ENCODE measurements at places on chromosomes 3 and 15.

DNA sequence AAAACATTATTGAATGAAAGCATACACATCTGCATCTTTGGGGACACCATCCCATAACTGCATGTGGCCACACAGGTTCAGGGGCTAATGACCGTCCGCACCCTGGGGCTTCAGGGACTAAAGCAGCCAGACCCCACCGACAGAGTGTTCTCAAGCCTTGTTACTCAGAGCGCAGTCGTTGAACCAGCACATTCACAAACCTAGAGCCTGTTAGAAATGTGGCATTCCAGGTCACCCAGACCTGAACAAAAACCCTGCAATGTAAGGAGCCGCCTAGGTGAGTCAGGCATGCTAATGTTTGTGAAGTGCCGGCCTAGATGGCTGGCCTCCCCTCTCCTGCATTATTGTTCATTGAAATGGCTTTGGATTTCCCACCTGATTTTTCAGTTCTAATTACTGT, 52.3 kb upstream of the HACD2 start:
- no peak for DNase-seq

GRCh38 chr15:51079226-51079625, 15.5 kb downstream of the TNFAIP8L3 start:
- no peak for DNase-seq

DNA sequence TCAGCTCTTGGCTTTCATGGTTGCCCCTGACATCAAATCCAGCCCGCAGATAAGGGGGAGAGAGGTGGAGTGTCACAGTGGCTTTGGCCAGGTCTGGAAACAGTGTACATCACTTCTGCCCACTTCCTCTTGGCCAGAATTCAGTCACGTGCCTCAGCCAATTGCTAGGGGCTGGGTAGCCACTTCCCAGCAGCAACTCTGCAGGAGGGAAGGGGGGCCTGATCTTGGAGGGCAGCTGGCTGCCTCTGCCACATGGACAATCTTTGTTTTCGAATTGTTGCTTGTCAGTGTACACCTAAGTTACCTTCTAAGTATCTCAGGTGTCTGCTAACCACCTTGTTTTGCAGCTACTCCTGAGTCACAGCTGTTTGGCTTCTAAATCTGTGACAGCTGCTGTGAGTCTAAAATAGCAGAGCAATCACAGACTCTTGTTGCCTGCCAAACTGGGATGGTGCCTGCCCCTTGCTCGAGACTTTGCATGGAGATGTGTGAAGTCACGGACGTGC, 41.0 kb upstream of the LIMD1 start:
- no peak for DNase-seq

- DNase-seq: no peak
These were observed 62.2 kb downstream of the ABTB1 start for GRCh38 chr3:127734754-127735473.

DNA sequence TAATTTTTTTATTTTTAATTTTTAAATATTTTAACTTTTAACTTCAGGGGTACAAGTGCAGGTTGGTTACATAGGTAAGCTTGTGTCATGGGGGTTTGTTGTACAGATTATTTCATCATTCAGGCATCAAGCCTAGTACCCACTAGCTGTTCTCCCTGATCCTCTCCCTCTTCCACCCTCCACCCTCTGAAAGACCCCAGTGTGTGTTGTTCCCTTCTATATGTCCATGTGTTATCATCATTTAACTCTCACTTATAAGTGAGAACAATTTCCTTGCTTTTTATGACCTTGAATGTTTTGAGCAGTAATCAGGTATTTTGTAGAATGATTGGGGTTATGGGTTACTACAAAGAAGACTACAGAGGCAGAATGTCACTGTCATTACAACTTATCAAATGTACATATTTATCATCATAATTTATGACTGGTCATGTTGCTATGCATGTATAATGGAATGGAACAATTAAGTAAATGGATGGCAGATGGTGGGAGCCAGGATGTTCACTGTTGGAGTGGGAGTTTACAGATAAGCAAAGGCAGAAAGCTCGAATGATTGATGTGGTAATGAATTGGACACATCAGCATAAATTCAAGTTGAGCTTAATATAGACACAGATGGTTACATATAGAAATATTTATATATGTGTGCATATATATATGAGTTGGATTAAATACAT, 563.8 kb upstream of the ROBO1 start:
- DNase-seq: no peak

GRCh38 chr3:18424213-18424728, 868 bp downstream of the SATB1 start:
- no peak for DNase-seq

DNA sequence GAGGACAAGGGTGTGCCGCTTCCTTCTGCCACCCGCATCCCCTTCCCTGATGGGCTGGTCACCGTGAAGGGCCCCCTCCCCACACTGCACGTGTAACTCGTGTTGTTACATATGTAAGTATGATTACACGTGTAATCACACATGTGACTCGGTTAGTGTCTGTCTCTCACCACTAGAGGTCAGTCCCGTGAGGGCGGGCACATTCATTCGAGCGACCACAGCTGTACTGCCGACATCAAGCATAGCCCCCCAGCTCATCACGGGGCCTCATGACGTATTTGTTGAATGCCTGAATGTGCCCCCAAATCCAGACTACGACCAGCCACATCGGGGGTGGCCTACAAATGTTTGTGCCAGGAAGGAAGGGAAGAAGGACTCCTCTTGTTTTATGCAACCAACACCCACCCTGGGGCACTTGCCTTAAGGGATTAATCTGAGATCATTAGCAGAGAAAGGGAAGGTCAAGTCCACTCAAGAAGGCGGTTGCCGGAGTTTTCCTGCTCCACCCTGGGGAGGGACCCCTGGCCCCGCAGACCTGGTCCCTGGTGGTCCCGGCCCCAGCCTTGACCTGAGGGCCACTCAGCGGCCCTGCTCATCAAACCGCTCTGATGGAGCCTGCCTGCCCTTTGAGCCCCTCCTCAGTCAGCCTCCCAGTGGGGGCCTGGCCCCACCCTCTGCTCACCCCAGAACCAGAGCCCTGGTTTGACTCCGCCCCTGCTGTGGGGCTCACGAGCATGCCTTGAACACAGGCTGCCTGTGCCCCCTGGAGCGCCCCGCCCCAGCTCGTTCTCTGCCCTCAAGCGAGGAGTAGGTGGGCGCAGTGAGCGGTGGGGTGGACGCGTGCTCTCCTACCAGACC, 52.8 kb downstream of the RGMA start:
- DNase-seq: no peak

- no peak for DNase-seq
These were observed 49.2 kb upstream of the CCDC54 start for GRCh38 chr3:107328069-107328468.

GRCh38 chr3:5296362-5296761, 108.9 kb downstream of the EDEM1 start:
- no peak for DNase-seq
